NCI-H1417 treated with DMSO at 0.1 percent for 48 hours (cell line): ENCODE measurements at places on chromosomes 11 and 22.

- DNase-seq = no peak
Observed at GRCh38 chr22:19758896-19759426, 1.6 kb upstream of the TBX1 start.

- no peak for DNase-seq
Observed at GRCh38 chr11:69630017-69630416, 10.9 kb upstream of the CCND1 start.

DNA sequence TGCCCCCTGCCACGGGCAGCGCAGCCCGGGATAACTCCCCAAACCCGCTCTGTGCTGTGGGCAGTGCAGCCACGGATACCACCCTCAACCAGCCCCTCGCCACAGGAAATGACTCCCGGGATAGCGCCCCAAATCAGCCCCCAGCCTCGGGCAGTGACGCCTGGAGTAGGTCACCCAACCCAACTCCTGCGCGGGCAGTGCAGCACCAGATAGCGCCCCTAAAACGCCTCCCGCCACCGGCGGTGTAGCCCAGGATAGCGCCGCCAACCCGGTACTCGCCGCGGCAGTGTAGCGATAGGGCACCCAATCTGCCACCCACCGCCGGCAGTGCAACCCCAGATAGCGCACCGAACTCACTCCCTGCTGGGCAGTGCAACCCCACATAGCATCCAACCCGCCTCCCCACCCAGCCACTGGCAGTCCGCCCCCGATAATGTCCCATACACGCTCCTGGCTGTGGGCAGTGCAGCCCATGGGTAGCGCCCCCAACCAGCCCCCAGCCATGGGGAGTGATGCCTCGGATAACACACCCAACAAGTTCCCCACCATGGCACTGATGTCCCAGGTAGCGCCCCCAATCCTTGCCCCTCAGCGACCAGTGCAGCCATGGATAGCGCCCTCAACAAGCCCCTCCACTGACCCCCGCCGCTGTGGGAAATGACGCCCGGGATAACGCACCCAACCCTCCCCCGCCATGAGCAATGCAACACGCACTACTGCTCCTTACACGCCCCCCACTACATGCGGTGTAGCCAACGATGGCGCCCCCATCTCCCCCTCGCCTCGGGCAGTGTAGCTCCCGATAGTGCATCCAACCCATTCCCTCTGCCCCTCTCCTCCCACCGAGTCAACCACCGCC lies 1.5 kb downstream of the RFPL2 start:
- DNase-seq = no peak

DNA sequence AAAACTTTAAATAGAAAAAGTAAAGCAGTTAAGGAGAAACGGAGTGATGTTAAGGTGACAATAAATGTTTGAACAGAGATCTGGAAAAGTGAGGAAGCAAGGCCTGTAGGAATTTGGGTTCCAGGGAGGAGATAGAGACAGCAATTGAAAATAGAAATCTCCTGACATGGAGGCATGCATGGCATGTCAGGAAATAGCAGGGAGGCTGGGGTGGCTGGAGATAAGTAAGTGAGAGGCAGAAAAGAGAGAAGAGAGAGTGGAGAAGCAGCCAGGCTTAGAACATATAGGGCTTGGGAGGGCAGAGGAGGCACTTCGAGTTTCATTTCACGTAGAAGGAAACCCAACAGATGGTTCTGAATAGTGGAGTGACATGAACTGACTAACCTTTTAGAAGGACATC lies 185.5 kb downstream of the LRRC4C start:
- no peak for DNase-seq

GRCh38 chr11:74138572-74138971 lies 32.2 kb downstream of the C2CD3 start:
- no peak for DNase-seq

- DNase-seq = no peak
Observed at GRCh38 chr22:45738206-45738605, 66.6 kb downstream of the ATXN10 start.

DNA sequence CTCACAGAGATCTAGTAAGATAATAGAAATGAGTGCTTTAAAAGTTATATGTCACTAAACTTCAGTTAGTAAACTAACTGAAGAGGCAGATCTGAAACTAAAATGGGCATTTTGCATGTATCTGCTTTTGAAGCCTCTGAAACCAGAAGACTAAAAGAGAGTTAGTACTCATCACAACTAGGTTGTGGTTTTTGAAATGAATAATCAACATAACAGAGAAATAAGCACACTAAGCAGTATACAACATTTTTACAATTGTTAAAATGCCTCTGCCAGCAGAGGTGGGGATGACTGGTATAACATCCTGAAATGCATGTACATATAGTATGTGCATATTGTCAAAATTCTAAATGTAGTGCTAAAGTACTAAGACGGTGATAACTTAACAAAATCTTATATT lies 564.5 kb downstream of the DLG2 start:
- DNase-seq = no peak

GRCh38 chr11:29641201-29641600 lies 375.6 kb downstream of the KCNA4 start:
- DNase-seq = no peak

GRCh38 chr11:6629892-6630631 lies 10.8 kb upstream of the TPP1 start:
- DNase-seq = no peak

DNA sequence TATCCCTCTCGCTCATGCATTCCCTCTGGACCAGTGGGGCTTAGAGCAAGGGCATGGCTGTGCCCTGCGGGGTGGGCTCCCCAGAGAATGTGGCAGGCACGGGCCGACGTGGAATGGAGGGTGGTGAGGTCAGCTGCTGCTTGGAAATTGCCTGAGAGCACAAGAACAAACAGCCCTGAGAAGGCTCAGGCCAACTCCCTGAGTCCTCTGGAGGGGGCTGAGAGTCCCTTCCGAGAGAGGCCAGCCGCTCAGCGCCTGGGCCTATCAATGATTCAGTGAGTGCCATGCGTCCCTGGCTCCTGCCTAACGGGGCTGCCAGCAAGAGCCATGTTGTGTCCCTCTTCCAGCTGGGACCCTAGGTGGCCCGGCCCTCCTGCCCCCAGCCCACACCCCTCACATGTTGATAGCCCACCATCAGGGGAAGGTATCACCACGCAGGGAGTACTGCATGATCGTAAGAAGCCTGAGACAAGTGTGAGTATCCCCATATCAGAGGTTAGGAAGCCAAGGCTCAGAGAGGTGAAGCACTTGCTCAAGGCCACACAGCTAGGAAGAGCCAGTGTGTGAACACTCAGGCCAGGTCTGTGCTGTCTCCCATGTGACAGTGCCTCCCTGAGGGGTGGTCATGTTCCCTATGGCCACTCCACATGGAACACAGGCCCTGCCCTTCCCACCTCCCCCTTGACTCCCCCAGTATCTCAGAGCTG lies 55.8 kb downstream of the NECTIN1 start:
- no peak for DNase-seq

DNA sequence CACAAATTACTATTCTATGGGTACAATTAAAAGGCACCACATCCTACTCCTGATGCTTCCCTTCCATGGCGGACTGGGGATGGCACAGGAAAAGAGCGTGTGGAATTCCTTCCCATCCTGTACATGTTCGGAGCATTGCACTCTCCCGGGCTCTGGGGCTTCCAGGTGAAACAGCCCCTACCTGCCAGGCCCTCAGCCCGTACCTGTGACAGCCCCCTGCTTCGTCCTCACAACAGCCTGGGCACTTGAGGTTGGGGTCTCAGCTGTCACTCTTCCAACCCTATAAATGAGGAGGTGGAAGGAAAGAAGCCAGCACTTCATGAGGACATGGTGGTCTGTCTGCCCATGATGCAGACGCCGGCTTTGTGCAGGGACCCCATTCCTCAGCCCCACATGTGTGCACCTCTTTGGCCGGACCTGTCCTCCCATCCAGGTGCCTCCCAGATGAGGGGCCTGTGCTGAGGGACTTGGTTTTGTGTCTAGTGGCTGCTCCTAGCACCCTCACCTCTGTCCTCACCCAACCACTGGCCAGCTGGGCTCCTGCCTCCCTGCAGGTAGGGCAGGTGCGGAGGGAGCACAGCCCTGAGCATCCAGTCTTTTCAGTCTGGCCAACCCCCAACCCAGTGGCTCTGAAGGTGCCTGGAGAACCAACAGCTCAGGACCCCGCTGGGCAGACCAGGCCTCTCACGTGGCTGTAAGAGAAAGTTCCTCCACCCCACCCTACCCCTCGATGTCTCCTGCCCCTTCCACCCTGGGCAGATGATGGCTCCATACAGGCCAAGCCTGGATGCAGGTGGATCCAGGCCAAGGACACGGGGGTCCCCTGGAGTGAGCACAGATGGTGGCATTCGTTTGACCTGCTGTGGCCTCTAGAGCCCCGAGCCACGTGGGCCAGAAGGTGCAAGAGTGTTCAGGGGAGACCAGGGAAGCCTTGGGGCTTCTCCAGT lies 23.4 kb upstream of the WNT7B start:
- no peak for DNase-seq

DNA sequence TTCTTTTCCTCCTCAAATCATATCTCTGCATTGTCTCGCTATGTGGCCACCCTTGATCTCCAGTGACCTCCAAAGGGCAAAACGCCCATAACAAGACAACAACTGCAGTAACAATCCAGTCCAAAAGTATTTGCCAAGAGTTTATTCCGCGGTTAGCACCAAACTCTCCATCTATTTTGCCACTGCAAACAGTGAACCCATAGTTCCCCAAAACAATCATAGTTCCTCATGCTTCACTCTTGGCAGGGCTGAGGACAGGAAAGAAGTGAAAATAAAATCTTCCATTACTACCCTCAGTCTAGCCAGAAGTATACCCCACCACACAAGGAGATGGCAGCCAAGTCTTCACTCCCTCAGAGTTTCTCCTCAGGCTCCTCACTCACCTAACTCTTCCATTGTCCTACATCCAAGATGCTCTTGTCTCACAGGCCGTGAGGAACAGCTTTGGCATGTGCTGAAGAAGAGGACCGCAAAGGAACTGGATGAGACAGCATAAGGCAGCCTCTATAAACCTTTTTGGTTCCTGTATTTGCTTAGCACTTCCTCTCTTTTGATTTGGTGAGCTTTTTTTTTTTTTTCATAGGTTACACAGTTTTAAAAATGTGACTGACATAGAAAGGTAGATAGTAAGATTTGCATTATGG lies at the start of gene LPXN:
TSS of gene LPXN (minus strand) at position 480 of the 644 bp plus-strand sequence. CDS start at position 396, 84 bp downstream.
- DNase-seq = no peak

GRCh38 chr22:27099946-27100722 lies 442.7 kb downstream of the MIAT start:
- DNase-seq = no peak

DNA sequence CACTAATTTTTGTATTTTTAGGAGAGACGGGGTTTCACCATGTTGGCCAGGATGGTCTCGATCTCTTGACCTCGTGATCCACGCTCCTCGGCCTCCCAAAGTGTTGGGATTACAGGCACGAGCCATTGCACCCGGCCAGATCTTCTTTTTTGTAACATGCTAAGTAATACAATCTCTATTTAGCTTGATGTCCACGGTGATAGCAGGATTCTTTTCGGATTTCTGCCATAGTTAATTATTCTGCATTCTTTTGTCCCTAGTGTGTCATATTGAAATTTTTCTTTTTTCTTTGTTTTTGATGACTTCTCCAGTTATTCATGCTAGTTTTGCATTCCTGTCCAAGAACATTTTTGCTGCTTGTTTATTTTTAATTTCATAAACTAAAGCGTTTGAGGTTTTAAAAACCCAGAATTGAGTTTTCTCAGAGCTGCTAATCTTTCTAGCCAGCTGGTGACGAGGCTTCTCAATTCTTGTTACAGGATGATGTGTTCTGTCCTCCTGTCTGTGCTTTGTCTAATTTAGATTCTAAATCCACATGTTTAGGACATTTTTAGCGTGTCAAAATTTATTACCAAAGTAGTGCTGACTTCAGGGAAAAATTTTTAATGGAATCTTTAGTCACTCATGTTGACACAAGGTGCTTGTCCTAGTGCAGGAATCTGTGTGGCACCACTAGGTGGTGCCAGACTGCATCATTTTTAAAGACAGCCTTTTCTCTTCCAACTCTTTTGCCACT lies 21.8 kb downstream of the NF2 start:
- no peak for DNase-seq

GRCh38 chr11:123082977-123083376 lies 21.0 kb upstream of the HSPA8 start:
- no peak for DNase-seq

DNA sequence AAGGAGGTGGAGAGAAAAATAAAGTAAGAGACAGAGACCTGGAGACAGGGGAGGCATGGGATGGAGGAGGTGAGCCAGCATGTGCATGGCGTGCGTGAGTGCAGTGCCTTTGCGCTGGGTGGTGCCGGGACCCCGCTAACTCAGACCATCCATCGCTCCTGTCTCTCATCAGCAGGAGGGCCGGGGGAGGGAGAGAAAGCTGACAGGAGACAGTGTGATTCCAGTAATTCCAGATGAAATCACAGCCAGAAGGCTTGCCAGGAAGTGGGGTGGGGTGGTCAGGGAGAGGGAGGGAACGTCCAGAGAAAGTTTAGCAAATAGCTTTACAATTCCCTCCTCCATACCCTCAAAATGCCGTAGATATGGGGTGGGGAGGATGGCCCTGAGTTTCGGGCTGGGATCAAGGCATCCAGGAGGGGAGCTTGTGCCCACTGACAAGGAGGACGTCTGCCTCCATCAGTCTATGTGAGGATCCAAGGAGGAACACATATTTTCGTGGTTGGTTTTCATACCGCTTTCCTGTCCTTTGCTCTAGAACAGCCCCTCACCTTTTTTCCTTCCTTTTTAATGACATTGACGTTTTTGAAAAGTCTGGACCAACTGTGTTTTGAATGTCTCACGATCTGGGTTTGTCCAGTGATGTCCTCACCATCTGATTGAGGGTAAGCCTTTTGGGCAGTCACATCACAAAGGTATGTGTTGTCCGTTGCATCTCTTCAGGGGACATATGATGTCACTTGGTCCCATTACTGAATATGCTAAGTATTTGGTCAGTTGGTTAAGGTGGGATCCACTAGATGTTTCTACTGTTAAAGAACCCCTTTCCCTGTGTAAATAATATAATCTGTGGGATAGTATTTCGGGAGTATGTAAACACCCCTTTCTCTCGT lies 567.3 kb downstream of the MIAT start:
- no peak for DNase-seq

DNA sequence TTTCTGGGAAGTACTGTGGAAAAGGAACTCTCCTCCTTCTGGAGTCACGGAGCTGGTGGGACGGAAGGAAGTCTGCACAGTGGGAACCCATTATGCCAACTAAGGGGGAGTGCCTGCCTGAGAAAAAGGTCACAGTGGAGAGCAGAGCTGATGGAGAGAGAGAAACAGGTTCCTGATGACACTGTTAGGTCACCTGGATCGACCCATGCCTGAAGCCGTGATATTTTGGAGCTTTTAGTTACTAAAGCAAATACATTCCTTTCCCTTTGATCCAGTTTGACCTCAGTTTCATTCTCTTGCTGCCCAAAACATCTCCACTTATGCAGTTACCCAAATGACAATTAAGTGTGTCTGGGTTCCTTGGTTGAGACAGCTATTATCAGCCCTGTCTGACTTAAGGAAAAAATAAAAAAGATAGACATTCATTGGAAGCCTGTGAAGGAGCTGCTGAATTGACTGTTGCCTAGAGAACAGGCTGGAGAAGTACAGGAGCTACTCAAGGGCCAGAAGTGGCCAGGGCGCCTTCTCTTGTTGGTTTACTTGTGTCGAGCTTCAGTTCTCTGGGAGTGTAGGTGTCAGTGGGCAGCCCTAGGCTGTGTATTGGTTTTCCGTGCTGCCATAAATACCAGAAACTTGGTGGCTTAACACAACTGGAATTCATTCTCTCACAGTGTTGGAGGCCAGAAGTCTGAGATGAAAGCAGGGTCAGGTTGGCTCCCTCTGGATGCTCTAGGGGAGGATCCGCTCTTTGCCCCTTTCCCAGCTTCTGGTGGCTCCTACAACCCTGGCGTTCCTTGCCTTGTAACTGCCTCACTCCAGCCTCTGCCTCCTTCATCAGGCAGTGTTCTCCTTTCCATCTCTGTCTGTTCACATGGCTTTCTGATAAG lies 13.6 kb downstream of the MRGPRD start:
- no peak for DNase-seq

GRCh38 chr11:118310271-118310670 lies 5.7 kb downstream of the CD3E start:
- no peak for DNase-seq
